ENCODE measurements at places on chromosomes 2 and 18.

GRCh38 chr2:216066230-216066629 is 15.4 kb downstream of the PECR start:
- DNase-seq, result no peak

DNA sequence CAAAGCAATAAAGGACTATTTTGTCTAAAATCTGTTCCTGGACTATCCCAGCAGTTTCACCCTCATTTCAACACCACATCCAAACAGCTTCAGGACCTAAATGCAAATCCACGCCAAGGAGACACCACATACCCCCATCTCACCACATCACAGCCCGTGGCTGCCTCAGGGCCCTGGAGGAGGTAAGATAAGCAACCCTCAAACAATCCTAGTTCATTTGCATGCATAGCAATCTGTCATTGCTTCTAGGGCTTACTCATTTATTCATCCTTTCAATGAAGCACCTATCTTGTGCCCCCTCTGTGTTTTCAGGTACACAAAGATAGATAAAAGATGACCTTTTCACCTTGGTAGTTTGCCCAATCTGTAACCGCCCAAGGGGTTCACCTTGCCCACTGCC is 86.5 kb downstream of the VSNL1 start:
- no peak for DNase-seq

GRCh38 chr2:45938649-45939511 is 287.4 kb downstream of the PRKCE start:
- no peak for DNase-seq

DNA sequence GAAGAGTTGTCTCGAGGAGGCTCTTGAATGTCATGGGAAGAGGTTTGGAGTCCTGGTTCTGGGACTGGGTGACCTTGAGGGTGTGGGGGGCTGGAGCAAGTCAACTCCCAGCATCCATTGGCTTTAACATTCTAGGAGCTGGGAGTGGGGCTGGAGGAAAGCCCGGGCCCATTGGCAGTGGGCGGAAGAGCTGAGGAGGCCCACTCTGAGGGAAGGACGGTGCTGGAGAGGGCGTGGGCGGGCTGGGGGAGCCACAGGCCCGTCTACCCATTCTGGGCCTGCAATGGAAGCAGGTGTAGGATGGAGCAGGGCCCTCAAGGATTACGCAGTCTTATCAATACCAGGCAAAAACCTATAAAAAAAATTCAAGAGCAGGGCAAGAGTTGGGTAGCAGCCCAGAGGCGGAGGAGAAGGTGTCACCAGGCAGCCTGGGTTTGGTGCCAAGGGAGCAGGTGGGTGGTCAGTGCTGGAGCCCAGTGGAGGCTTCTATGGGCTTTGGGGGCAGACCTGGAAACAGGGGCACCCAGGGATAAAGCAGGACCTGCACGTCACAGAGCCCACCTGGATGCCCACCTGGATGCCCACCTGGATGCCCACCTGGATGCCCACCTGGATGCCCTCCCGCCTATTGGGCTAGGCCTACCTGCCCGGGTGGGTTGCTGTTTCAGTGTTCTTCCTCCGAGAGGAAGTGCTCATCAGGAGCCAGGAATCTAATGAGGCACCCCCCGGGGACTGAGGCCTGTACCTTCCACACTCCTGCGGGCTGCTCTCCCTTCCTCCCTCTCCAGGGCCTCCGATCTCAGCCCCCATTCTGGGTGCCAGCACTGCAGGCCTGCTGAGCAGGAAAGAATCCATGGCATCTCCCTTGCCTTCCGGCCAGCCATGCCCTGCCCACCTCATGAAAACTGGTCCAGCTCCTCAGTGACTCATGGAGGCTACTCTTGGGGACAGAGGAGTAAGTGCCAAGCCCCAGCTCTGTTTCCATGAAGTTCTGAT is 71.3 kb downstream of the CTIF start:
- DNase-seq, result no peak

- no peak for DNase-seq
Observed at GRCh38 chr18:5142859-5143258, 54.2 kb downstream of the AKAIN1 start.

GRCh38 chr2:69062307-69062962 is 49.5 kb downstream of the ANTXR1 start:
- no peak for DNase-seq

GRCh38 chr2:16728351-16729136 is 62.9 kb upstream of the CYRIA start:
- DNase-seq, result no peak
